Stimulated activated CD4-positive, alpha-beta T cell treated with anti-CD3 and anti-CD28 coated beads, Interleukin-15, amount 100 ng/mL, for 48 hours (primary cell): ENCODE measurements at places on chromosomes 13 and 19.

- DNase-seq, result peak; percentile 22
These were observed 30.2 kb upstream of the EVI5L start for GRCh38 chr19:7799640-7800355.

- peak; percentile 74 for DNase-seq
These were observed at the start of gene TNFSF9 for GRCh38 chr19:6530386-6531162. Gene TNFSF9 (plus strand): TSS chr19:6531026. CDS start chr19:6531037, 11 bp downstream.

- DNase-seq, result no peak
These were observed 7.4 kb downstream of the CCDC122 start for GRCh38 chr13:43872181-43872580.

GRCh38 chr19:46015687-46016425, 7.0 kb downstream of the PGLYRP1 start:
- no peak for DNase-seq

DNA sequence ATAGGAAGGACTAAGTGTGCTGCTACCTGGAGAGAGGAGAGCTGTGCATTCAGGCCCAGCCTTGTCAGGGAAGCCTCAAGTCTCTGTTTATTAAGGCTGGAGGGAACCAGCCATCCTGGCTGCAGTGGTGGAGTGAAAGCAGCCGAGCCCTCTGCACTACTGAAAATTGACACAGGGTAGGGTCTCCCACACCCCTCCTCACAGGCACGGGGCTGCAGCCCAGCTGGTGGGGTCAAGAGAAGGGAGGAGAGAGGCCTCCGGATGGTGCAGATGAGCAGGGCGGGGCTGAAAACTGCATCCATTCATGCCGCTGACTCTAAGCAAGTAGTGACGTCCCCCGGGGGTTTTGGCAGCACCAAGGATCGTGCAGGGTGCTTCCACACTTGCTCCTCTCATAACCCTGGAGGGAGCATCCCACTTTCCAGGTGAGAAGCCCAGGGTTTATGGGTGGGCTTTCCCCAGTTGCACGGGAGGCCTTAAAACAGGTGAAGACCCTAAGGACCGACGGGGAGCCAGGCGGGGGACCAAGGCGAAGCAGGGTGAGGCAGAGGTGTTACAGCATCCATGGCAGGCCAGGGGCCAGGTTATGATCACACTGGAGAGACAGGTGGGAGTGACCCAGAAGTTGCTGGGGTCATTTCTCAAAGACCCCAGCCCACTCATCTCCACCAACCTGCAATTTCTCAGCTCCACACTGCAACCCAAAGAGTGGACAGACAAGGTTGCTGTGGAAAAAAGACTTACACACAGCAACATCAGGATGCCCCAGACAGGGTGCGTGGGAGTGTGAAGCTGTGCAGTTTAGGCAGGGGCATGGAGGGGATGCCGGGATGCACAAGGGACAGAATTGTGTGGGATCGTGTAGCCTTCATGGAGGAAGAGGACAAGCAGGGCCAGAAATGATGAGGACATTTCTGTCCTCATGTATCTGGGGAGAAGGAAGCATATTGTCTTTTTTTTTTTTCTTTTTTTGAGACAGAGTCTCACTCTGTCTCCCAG, 36.8 kb downstream of the VSTM2B start:
- DNase-seq, result no peak

- no peak for DNase-seq
These were observed 65.6 kb downstream of the UFM1 start for GRCh38 chr13:38415233-38415632.

DNA sequence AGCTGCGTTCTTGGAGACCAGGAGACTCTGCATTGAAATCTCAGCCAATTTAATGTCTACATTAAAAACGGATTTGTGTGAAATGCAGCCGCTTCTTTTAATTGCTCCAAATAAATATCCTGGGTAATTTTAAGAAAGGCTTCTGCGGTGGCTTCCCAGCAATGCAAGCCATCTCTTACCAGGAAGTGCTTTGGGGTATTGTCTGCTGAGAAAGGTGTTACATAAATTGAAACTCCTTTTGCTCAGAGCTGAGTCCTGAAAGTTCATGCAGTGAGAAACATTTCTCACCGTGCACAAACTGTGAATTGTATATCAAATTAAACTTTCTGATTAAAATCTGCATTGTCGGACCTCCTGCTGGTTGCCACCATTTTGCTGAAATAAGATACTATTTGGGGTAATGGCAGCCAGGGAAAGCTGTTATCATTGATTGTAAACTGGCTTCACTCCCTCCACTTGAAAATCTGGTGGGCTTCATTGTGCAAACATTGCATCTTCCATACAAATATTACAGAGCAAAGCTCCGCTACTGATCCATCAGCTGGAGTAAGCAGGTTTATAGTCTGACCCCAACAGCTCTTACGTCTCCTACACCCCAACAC, 59.5 kb downstream of the ZIC5 start:
- DNase-seq, result no peak

DNA sequence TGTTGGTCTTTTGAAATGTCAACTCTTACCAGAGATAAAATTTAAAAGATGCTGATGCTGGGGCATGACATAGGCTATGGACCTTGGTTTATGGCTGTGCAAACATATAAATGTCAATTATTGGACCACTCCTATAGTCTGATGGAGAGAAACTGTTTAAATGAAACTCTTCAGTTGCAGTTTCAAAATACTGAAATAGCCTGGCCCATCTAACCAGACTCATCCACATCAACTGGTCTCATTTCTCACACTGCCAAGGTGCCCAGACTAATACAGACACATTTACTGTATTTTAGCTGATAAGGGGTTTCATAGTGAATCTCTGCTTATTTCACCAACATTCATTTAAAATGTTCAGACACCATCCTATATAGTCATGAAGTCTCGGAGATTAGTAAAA, 19.9 kb downstream of the SERPINE3 start:
- no peak for DNase-seq

DNA sequence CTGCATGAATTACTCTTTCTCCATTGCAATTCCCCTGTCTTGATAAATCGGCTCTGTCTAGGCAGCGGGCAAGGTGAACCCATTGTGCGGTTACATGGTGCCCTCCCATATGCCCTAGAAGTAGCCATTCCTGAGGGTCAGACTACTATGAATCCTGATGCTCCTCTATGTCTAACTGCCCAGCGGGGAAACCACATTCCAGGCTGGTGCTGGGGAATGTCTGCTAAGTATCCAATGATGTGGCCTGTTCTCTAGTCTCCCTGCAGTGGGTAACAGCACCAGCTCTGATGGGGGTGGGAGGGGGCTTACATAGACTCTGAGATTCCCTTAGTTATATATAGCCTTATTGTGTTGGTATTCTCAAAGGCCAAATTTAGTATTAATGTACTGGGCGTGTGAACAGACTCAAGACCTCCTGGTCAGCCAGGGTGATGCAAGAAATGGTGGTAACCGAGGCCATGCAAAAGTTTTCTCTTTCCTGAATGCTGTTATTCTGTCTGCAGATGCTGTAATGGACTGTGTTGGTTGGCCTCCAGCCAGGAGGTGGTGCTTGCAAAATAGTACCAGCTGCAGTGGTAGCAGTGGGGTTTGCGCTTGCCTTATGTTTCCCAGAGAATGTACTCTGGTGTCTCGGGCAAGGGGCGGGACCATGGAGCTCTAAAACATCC, 564.8 kb upstream of the SLITRK1 start:
- DNase-seq, result no peak

- DNase-seq, result no peak
These were observed 82.1 kb downstream of the WDFY2 start for GRCh38 chr13:51666374-51666773.

DNA sequence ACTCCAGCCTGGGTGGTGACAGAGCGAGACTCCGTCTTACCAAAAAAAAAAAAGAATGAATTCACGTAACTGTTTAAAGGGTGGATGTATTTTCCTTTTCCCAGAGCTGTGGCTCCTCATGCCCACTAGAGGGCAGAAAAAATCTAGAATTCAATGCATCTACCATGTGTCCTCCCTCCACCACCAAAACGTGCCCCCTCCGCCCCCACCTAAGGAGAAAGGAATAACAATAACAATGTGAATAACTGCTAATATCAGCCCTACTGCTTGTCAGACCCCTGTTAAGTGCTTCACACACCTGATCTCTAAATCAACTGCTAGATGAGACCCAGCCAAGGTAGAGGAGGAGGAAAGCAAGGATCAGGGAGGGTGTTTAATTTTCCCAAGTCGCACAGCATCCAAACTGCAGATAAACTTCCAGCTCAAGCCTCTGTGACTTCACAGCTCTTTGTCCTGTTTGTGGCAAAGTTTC, 20.2 kb upstream of the PNMA8B start:
- DNase-seq, result no peak

- no peak for DNase-seq
These were observed 29.1 kb upstream of the POP4 start for GRCh38 chr19:29576761-29577648.

DNA sequence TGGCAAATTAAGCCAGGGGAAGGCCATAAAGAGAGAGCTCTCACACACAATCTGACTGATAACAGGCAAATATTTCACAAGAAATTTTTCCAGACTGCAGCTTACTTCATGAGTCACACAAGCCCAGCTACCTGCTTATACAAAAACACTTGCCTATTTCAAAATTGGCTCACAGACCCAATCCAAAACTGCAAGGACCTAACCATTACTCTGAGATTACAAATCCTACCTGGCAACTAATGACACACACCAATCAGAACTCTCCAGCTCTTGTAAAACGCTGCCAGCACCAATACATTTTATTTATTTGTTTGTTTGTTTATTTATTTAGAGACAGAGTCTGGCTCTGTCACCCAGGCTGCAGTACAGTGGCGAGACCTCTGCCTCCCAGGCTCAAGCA, 18.1 kb upstream of the ZFP82 start:
- DNase-seq, result no peak

DNA sequence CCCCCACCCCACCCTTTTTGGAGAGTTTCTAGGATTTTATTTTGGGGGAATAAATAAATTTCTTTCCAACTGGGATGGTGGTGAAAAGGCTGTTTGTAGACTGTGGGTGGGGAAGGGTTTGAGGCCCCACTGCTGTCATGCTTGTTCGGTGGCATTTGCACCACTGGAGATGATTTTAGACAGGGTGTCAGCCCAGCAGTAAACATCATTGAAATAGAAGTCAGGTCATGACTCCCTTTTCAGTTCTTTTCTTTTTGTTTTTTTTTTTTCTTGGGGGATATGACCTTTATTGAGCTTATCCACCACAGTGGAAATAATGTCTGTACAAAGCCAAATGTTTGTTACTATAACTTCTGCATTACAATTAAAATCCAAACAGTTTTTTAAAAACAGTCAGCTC, 14.1 kb downstream of the UBAC2 start:
- no peak for DNase-seq

GRCh38 chr19:18427080-18427742, 8.0 kb downstream of the SSBP4 start:
- DNase-seq, result no peak

GRCh38 chr19:3041761-3042620, 12.9 kb upstream of the TLE2 start:
- DNase-seq, result no peak

DNA sequence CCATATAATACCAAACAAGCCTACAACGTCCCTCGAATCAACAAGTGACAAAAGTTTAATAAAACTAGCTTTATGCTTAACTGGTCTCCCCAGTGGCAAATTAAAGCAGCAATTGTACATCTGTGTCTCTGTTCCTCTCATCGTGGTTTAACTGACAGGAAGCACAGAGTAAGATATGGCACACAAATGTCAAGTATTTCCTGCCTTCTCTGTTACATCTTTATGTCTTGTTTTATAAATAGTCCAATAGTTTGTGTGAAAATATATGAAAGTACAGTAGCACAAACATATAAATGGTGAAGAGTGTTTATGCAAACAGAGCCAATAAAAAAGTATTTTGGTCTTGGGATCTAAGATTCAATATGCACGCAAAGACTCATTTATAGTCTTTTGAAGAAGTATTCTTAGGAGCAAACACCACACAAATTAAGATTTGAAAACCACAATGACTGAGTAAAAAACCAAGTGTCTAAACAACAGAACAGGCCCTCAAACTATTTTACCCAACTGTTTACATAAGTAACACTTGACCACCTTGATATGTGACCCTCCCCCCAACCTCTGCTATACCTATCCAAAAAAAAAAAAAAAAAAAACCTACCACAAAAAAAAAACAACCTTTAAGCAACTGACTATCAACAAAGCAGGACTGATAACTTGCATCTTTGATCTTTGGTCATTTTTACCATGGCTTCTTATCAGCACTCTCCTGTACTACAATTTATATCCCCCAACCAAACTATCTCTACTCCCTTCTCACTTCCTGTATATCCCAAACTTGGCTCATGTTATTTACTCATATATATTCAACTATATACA, 14.0 kb downstream of the ELF1 start:
- no peak for DNase-seq

DNA sequence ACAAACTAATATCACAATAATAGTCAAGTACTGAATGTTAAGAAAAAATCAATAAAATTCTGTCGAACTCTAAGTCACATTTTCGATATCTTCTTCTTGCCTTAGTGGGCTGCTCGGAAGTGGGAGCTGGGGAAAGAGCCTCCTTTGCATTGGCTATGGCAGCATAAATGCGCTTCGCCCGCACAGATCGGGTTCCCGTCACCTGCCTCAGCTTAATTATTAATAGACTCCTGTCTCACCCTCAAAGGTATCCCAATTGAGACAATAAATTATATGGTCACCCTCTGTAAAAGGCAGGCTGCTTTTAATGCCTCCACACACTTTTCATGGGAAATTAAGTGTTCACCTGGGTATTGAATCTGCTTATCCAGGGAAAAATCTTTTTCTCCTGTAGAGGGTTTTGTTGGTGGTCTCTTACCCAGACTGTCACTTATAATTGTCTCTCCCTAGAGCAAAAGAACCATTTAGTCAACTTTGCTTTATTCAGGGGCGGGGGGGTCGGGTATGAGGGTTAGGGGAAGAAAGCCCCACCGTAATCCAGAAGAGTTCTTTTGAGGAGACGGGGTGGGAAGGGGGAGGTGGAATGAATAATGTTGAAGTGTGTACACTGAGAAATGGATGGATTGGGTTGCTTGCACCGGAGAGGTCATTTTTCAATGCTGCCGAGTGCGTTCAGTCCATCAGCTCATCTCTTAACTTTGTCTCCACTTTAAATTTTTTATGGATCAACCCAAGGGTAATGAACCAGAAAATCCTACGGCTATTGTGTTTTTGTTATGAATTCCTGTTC, 682.6 kb upstream of the SGCG start:
- DNase-seq, result no peak

GRCh38 chr19:10764340-10764894, 46.5 kb downstream of the DNM2 start:
- DNase-seq, result no peak
